ENCODE measurements at places on chromosomes 2 and 18.

- no peak for DNase-seq
These were observed 33.3 kb upstream of the RMP24 start for GRCh38 chr18:35939138-35939537.

DNA sequence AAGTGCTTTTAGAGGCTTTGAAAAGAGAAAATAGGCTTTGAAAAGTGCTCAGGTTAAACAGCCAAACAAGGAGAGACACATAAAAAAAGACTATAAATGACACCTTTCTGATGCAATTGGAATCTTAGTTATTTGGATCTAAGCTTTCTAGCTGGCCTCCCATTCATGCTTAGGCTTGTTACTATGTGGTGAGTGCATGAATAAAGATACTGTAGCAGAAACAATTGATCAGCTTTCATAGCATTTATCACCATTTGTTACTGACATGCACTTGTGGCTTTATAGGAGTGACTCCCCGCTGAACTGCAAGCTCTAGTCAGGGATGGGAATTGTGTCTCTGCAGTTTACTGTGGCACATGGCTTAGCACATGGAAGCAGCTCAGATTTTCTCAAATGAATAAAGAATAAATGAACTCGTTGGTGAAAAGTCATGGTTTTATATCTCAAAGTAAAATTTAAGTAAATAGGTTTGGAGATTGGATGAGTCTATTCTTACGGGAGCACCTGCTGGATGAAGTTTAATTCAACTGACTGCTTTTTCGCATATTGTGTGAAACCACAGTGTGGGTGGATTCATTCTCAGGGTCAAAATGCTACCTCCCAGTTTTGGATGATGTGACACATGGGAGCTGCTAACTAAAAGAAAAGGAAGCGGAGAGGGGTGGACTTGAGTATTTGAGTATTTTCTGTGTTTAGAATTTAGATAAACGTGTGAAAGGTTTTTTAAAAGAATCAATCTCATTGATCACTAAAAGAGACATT is 91.1 kb upstream of the NOL4 start:
- no peak for DNase-seq

DNA sequence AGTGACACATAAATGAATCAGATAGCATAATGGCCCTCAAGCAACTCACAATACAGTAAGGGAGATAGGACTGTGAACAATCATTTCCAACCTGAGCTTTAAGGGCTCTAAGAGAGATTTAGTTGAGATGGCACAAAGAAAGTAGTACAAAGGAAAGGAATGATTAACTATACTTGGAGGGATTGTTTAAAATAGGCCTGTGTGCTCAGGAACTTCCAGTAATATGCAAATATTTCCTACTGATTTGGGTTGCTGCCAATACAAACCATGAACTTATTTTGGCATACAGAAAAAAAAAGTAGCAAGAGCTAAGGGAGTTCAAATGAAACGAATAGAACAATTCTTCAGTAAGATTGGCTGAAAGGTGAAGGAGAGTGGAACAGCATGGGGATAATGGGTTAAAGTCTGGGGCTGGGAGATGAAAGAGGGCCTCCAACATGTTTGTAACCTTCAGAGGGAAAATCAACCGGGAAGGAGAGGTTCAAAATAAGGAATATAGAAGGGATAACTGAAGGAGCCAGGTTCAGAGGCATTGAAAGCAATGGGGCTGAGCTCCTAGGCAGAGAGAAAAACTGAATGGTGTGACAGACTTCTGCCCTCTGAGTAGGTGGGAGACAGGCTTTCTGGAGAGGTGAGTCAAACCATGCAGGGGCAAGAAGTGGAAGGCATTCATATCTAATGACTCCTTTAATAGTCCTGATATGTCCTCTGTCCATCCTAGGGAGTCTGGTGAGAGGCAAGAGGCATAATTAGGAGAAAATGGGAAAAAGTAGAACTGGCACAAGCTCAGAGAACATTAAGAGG is 83.5 kb downstream of the DNAH7 start:
- no peak for DNase-seq

DNA sequence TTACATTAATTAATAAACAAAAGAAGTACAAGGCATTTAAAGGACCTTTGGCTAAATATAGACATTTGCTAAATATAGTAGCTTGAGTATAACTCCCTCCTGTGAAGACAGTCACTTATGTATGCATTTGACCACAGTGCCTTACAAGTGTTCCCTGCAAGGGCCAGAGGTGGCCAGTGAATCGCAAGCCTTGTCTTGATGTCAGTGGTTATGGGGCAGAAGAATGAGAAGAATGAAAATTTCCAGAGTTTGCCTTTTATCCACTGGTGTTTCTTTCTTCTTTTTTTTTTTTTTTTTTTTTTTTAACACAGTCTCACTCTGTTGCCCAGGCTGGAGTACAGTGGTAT is 1.8 kb downstream of the LRRFIP1 start:
- DNase-seq = no peak

DNA sequence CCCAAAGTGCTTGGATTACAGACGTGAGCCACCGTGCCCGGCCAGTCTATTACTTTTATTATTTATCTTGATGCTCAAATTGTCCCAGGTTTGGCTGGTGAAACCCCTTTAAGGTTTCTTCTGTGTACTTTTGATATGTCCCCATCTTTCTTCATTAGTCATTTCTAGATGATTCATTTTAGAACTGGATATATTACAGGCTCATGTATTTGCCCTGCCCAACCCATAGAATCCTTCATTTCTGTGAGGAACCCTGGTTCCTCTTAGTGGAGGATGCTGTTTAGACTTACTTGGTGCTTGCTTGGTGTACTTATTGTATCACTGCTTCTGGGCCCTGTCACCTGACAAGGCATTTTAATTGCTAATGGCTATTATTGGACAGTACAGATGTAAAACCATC is 40.1 kb downstream of the KCMF1 start:
- DNase-seq = no peak

GRCh38 chr2:9681427-9681817 is 50.6 kb upstream of the YWHAQ start:
- no peak for DNase-seq

DNA sequence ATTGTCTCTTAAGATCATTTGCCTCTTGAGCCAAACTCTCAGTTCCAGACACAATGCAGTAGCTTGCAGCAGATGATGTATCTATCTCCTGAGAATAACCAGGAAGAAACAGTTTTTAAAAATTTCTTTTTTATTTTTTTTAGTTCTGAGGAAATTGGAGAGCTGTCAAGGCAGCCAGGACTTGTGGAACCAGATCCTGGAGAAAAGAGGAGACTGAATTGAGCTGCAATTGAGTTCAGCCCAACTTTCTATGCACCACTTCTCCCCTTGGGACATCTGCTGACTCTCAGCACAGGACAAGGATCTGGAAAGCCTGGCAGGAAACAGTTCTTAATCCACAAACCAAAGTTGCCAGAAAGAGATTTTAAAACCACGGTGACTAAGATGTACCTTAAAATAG is 13.5 kb upstream of the CSRNP3 start:
- peak; percentile 13 for DNase-seq

DNA sequence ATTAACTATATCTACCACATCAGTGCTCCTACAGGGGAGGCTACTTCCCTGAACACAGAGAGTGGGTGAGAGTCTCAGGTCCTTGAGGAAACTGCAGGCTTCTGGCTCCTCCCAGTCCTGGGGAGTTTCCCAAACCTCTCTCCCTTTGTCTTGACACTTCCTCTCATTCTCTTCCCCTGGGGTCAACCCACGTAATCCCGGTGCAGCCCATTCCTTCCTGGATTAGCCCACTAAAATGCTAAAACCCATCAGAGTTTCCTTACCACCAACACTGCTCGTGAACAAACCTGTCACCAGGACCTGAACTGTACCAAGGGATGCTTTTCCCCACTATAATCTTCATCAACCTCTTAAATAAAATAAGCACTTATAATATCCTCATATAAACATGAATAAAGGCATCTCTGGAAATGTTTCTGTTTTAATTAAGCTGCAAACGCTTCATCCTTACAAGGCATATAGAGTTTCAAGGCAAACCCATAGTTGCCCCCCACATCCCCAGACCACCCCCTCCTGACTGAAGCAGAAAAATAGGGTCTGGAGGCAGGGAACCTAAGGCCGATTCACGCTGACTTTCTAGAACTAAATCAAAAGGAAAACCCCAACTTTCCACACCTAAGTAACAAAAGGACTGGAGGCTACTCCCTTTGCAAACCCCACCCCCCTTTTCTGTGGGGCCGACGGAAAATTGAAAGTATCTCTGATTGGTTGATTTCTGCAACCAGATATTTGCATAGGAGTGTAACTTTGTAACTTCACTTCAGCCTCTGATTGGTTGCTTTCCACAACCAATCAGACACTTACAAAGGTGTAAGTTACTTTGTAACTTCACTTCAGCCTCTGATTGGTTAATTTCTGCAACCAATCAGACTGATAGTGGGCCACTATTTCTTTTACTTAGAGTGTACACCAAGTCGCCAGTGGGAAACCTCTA is 19.0 kb downstream of the TMSB10 start:
- no peak for DNase-seq

DNA sequence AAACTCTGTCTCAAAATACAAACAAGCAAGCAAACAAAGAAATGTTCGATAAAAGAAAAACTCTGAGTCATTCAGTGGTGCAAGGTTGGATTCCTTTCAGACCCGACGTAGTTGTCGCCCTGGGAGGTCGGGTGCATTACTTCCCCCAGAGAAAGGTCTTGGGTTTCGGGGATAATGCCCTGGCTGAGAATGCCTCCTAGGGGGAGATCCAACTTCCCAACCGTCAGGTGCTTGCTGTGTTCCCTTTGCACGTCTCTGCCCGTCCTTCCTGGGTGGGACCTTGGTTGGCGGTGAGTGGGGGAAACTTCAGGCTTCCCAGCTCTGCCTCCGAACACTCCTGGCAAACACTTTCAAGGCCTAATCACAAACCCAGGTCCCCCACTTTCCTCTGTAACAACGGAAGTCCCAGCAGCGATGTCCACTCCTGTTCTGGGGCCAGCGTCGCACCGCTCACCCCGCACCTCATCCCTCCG is 609 bp downstream of the TPGS2 start:
- DNase-seq = peak; percentile 28

DNA sequence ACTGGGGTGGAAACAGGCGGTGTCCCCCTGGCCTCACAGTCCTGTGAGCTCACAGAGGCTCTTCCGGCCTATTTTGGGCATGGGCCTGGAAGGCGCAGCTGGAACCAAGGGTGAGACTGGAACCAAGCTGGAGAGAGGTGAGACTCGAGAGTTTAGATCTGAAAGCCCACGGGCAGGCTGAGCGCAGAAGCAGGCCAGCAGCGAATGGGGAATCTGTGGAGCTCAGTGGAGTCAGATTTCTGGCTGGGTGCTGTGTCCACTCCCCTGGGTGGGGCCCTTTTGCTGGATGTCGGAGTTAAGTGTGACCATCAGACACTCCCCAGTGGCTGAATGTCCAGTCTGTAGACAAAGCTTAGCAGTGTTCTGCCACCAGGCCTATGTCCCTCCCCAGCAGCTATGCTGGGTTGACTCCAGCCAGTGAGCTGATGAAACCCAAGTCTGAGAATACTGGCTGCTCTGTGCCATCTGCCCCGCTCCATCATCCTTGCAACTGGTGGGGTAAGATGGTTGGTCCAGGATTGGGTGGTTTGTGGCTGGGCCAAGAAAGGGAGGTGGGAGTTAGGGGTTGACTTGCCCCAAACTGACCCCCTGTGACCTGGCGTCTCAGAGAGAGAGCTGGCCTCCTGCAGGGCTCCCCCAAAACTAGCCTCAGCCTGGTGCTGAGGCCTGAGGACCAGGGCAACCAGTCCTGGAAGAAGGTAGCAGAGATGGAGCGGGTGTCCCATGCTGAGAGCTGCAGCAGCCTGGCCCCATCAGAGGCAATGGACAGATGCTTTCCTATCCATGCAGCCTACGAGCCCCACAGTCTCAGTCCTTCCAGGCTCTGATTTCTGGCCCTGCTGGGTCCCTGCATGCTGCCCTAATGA is 34.4 kb downstream of the CYP26B1 start:
- no peak for DNase-seq

- no peak for DNase-seq
These were observed 63.3 kb downstream of the EDAR start for GRCh38 chr2:108925735-108926134.

DNA sequence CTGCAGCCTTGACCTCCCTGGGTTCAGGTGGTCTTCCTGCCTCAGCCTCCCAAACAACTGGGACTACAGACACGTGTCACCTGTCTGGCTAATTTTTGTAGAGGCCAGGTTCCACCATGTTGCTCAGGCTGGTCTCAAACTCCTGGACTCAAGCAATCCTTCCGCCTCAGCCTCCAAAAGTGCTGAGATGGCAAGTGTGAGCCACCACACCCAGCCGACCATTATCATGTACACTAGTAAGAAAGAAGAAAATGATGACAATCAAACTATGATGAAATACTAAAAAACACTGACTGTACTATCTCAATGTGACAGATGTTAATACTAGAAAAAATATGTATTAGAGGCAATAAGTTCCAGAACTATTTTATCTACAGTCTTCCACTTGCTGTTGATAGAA is 420.9 kb downstream of the TRIB2 start:
- no peak for DNase-seq

- no peak for DNase-seq
These were observed 867.3 kb downstream of the TRIB2 start for GRCh38 chr2:13584020-13584419.

GRCh38 chr2:676647-677055 is 555 bp downstream of the TMEM18 start:
- peak; percentile 98 for DNase-seq

DNA sequence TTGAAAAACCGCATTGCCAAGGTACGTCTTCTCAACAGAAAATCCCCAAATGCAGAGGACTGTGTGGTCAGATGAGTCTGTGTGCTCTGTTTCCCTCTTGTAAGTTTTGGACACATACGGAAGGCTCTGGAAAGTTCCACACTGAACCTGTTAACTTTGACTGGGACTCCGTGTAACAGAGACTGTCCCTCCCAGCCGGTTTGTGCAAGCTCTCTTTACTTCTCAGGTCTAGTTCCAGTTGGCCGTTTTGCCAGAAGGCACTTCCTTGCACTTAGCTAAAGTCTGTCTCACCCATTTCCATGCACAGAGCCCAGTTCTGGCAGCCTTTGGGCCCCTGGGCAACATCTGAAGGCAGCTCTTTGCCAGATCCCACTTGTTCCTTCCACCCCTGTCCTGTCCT is 22.0 kb downstream of the EFHD1 start:
- peak; percentile 66 for DNase-seq

GRCh38 chr2:191250986-191251385 is 5.8 kb downstream of the MYO1B start:
- no peak for DNase-seq

GRCh38 chr2:55154525-55155030 is 77.5 kb downstream of the CLHC1 start:
- no peak for DNase-seq

DNA sequence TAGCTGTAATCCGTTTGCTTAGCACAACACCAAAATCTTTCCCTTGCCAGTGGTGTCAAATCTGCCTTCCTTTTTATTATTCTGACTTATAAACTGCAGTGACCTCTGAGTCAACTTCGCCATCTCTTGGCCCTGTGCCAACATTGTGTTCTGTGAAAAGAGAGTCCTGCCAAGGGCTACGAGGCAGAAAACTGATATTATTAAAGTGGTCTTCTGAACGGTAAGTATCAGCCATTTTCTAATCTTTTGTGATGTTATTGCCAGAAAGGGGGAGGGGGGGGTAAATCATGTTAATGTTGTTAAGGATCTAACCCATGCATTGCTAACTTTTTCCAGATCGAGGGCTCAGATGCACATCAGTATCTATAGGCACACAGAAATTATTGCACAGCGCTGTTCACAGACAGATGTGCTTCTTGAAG is 121.5 kb upstream of the LTBP1 start:
- peak; percentile 7 for DNase-seq

Measured in gastrocnemius medialis (tissue), 4 donors.